CD4-positive, CD25-positive, alpha-beta regulatory T cell (primary cell): ENCODE measurements at places on chromosomes 7 and 10.

- DNase-seq, result no peak
These were observed 51.4 kb downstream of the BTAF1 start for GRCh38 chr10:91974960-91975359.

DNA sequence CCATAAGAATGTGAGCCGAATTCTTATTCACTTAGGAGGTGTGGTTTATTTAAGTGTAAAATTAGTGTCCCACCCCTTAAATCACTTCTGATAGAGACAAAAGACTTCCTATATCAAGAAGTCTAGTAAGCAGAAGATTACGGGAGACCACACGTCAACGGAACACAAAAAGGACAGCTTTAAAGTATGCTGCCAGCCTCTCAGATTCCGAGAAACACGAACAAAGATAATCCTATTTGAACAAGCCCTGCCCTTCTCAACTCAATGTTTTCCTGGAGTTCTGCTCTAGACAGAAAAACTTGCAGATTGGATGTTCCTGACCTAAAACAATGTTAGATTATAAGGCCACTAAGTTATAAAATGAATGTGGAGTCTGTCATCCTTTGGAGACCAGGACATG is 4.9 kb upstream of the MCU start:
- no peak for DNase-seq

GRCh38 chr7:107319724-107320228 is 150.1 kb upstream of the GPR22 start:
- DNase-seq, result no peak

DNA sequence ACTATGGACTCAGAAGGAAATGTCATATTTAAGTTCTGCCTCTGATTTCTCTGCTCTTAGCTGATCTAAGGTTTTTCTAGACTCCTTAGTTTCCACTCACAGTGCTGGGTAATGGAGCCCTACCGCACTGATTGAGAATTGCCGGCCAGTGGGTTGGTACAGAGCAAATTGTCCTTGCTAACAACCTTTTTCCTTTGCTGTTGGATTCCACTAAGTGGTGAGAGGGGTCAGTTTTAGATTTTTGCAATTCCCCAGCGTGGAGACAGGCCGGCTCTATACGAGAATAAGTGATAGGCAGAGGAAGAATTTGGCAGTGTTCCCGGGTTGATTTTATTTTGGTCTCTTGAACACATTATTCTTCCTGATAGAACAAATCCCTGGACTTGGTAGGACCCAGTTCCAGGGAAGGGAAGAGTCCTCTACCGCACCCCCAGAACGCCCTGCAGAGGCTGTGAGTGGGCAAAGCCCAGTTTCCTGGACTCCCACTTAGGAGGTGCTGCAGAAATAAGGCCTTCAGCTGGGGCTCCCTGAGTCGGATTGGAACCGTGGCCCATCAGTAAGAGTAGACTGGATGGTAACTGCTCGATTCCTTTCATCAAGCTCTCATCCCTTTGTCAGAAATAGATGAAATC is 3.0 kb upstream of the NRP1 start:
- DNase-seq, result no peak

- DNase-seq, result no peak
These were observed 23.3 kb downstream of the NUDCD3 start for GRCh38 chr7:44467217-44467548.

DNA sequence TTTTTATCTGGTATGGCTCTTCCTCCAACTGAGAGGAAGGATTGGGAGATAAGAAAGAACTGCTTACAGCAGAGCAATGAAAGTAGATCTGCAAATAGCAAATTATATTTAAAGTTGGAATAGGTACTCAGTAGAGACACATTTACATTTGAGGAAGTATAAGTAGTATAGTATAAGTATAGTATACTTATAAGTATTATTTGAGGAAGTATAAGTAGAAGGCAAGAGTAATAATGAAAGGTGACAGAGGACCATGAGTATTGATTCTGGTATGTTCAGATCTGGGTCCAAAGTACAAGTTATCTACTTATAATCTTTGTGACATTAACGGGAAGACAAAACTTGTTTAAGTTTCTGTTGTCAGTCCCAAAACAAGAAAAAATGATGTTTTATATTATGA is 527.6 kb upstream of the SORCS1 start:
- DNase-seq, result no peak

- DNase-seq, result no peak
These were observed 214.8 kb downstream of the TMEM178B start for GRCh38 chr7:141288626-141289025.

GRCh38 chr7:120131096-120131839 is 141.7 kb upstream of the KCND2 start:
- no peak for DNase-seq

- DNase-seq, result no peak
These were observed 11.8 kb downstream of the UROS start for GRCh38 chr10:125811251-125811650.

DNA sequence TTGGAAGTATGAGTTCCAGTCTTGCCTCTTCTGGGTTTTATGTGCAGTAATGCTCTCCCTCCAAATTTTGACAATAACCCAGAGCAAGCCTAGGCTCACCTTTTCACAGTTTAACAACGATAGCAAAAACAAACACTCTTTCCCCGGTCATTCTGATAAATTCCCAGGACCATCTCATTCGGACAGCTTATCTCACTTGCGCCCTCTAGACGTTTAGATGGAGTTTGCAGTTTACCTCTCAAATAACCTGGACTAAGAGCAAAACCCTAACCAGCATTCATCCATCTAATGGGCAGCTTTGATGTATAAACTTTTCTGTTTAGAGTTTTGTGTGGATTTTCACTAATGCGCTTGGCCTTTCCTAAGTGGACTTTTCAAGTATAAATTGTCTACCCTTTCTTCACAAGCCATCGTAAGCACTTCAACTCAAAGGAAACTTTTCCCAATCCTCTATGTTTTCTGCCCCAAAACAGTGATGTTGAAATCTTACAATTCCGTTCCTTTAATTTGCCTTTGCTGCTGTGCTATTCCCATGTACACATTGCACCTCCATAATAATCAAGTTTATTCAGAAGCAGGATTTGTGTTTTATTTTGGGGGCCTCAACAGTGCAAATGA is 114.9 kb downstream of the HDAC9 start:
- DNase-seq, result no peak
